C1 segment of cervical spinal cord (tissue), 14 donors: ENCODE measurements at places on chromosomes 2 and 18.

DNA sequence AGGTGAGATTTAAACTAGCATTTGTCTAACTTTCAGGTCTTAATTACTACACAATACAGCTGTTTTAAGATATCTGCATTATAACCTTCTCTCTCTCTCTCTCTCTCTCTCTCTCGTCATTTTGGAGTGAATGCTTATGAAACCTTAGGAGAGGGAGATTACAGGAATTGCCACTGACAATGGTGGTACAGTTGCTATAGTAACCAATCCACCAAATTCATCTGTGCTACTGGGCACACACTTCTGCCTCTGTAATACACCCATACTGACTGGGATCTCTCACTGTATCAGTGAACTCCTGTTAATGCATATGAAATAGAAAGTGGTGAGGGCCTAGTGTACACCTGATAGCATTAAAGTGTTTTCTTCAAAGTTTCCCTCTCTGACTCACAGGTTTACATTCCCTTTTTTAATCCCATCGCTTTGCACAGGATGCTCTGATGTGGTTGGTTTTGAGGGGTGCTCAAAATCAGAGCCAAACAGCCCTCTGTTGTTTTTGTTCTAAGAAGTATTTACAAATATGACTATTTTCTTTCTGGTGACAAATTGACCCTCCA lies 13.1 kb downstream of the KLHL14 start:
- no peak for DNase-seq

GRCh38 chr2:31192851-31193392 lies 24.4 kb downstream of the CAPN14 start:
- no peak for DNase-seq

- no peak for DNase-seq
Measured at GRCh38 chr2:217338306-217338916, 478.5 kb upstream of the TNP1 start.

GRCh38 chr2:168434146-168434545 lies 21.9 kb upstream of the CERS6 start:
- DNase-seq: no peak

DNA sequence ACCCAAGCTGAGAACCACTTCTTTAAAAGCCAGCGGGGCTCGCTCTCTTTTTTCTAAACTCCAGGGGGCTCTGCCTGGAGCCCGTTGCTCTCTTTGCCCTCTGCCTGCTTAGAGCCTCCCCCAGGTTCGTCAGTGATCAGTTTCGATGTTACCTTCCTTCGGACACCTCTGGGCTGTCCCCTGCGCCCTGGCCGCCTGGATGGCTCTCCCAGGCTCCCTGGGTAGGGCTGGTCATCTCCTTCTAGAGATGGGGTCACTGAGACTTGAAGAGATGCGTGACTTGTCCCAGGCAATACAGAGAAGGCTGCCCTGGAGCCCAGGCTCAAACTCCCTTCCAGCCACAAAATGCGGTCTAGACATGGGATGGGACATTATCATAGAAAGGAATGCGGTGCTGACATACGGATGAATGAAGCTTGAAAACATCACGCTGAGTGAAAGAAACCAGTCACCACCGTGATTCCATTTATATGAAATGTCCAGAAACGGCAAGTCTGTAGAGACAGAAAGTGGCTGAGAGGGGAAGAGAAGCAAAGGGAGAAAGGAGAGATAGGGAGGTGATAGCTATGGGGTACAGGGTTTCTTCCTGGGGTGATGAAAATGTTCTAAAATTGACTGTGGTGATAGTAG lies 14.6 kb downstream of the KCNF1 start:
- no peak for DNase-seq

GRCh38 chr2:74066491-74067203 lies 81.1 kb downstream of the BOLA3 start:
- DNase-seq: no peak

GRCh38 chr2:50196775-50197480 lies 835.0 kb downstream of the NRXN1 start:
- DNase-seq: no peak

DNA sequence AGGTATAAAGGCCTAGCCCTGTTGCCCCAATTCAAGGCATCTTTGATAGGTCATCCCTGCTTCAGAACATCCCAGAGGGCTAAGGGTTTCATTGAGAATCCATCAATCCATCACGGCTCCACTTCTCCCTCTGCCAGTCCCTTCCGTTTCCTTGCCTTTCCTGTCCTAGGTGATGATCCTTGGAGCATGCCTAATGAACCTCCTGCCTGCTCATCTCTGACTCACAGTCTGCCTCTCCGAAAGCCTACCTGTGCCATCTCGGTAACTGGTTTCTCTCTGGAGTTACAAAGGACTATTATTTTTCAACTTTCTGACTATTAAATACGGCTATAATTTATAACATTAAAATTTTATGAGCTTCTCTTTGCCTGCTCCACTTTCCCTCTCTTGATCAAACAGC lies 36.7 kb upstream of the OSBPL6 start:
- DNase-seq: no peak

DNA sequence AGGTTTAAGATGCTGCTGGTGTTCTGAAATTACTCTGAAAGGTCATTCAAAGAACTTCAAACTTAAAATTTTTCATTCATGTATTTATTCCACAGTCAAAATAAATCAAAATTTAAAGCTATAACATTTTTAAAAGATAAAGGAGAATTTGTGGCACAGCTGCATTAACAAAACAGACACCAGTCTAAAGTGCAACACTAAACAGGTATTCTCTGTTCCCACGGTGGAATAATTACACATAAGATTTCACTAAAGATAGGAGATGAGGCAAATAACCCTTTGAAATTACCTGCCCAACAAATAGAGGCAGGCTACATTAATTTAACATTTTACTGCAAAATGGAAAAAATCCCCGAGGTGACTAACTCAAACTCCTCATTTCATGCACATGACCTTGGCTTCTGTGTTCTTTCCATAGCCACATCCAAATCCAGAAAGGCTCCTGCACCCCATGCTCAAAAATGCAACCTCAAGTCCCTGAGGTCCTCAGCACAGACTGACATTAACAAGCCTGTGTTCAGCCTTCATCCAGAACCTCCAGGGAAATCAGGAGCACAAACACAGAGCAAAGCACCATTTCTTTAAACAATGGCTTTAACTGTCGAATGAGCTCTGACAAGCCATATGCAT lies 10.5 kb downstream of the COX7A2L start:
- no peak for DNase-seq

DNA sequence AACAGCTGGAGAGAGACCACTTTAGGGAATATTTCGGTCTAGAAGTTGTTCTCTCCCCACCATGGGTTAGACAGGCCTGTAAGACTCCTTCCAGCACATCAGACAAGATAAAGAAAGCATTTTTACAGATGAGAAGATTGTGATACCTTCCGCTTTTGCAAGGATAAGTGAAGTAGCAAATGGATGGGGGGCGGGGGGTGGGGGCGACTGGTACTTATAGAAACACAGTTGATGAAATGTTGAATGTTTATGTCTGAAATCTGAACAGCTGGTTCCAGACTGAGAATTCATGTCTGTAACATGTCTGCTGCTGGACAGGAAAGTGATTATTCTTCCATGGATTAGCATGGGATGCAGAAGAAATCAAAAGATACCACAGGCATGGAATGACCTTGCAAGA lies 90.5 kb upstream of the FN1 start:
- DNase-seq: no peak

DNA sequence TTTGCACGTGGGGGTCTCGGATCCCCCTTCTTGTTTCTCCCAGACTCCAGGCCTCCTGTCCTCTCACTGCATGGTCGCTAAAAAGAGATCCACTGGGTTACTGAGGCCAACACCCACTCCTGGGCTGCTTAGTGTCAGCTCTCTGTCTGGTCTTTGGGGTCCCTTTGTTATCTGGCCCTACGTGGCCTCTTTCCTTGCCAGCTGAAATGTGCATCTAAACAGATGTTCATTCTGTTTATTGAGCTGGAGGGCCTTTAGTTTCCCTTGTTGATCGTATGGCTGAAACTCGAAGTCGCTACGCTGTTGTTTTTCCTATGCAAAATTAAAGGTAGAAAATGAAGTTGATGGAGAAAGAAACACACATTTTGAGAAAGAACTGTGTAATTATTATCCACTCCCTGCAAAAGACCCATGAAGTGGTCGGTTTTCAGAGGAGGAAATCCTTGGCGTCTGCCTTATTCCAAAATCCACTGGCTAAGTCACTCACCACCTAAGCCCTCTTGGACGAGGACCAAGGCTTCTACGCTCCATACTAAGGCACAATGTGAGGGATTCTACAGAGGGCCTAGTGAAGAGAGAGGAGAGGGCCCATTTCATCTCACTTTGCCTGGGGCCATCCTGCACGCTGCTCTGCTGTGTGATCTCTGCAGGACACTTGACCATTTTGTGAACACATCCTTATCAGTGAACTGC lies 105.3 kb downstream of the GLI2 start:
- DNase-seq: no peak

- DNase-seq: peak; percentile 9
Measured at GRCh38 chr2:45964223-45964841, 312.9 kb downstream of the PRKCE start.
